ENCODE measurements at places on chromosomes 6 and 20. TPM values are rescaled to one million over a fixed set of nuclear protein-coding genes. Genes with fewer than 3 reads are reported as not detected.

CALHM4 gene
- not detected for total RNA-seq

NUP43 gene
- total RNA-seq = 14.7 TPM

TAF4 gene
- 16.7 TPM for total RNA-seq

SLC22A2 gene
- total RNA-seq = 0.23 TPM

PTK7 gene
- total RNA-seq = 4.4 TPM

CST5 gene
- total RNA-seq = not detected

RUNX2 gene
- total RNA-seq = 1.3 TPM

CRISP3 gene
- not detected for total RNA-seq

GPR6 gene
- not detected for total RNA-seq

NCOA3 gene
- total RNA-seq = 42.3 TPM

OR12D3 gene
- not detected for total RNA-seq

NKAIN2 gene
- total RNA-seq = not detected

Measured in A549 treated with RU486 at 1 μM for 4 hours (cell line).